ENCODE measurements at places on chromosomes 7 and 10. TPM values are rescaled to one million over a fixed set of nuclear protein-coding genes. Genes with fewer than 3 reads are reported as not detected.

The TMEM236 gene
- total RNA-seq = 0.65 TPM

The TMEM229A gene
- not detected for total RNA-seq

The OPALIN gene
- not detected for total RNA-seq

The ARHGEF5 gene
- total RNA-seq = 0.22 TPM

The ZNF804B gene
- not detected for total RNA-seq

The MAGI2 gene
- 0.44 TPM for total RNA-seq

The UCN3 gene
- total RNA-seq = not detected

The PNLIP gene
- total RNA-seq = not detected

Data from lung microvascular endothelial cell (primary cell).